ENCODE measurements at places on chromosomes 11 and 22. TPM values are rescaled to one million over a fixed set of nuclear protein-coding genes. Genes with fewer than 3 reads are reported as not detected.

GRCh38 chr11:57378186-57378585 is 2.8 kb downstream of the PRG3 start:
- H3K27me3 ChIP-seq = no peaks in the 10 kb centered on the region
- H3K4me3 ChIP-seq = no peak overlapping the region
- no peak for DNase-seq
- no peaks in the 10 kb centered on the region for H3K4me1 ChIP-seq

GRCh38 chr11:119011476-119012053 is 6.6 kb downstream of the RPS25 start:
- no peak overlapping the region for H3K4me3 ChIP-seq
- peaks cover 14% of the 10 kb centered on the region for H3K4me1 ChIP-seq
- DNase-seq = no peak

Gene NTM
- not detected for total RNA-seq

GRCh38 chr11:78161346-78161745 is 21.9 kb upstream of the ALG8 start:
- H3K4me3 ChIP-seq = no peak overlapping the region
- DNase-seq = no peak
- H3K27me3 ChIP-seq = no peaks in the 10 kb centered on the region
- H3K27ac ChIP-seq = no peak overlapping the region
